ENCODE measurements at places on chromosomes 2 and 18.

DNA sequence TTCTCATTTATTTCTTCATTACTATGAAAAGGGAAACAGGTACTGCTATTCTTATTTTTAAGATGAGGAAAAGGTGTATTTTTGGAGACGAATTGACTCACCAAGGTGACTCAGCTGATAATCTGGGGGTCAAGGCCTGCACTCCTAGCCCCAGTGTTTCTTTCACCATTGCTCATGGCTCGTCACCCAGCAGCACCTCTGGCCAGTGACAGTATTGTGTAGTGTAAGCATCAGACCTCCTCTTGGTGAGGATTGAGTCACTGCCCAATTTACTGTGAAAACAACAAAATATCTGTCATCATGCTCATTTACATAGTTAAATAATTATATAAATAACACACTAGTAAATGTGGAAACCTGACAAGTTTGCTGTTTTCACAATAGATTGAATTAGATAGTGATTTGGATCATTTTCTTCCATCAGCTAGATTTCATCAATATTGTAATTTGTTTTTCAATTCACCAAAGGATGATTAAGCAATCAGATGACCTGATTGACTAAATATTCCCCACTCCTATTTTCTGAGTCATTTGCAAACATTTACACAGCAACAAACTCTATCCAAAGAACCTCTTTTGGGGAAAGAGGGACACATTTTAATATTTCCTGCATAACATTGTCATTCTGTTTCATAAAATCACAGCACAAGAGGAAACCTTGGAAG is 492.8 kb upstream of the RAB12 start:
- no peak overlapping the region for H3K27ac ChIP-seq
- H3K36me3 ChIP-seq: no peaks in the 10 kb centered on the region
- DNase-seq: no peak
- H3K4me1 ChIP-seq: no peaks in the 10 kb centered on the region

DNA sequence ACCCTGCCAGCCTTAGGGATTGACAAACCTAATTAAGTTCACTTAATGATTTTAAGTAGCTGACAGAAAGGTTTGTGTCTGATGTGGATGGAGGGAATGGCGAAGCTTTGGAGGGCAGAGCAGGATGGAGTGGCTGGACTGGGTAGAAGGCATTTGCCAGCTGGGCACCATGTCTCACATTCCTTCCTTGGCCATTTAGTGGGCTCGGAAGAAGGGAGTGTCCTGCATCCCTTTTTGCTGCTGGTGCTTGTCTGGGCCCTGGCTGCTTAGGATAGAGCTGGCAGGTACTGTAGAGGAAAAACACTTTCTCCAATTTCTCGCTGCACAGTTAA is 166.7 kb downstream of the CLIP4 start:
- H3K4me1 ChIP-seq: no peaks in the 10 kb centered on the region
- no peak for DNase-seq
- no peak overlapping the region for H3K4me3 ChIP-seq
- no peak overlapping the region for H3K27ac ChIP-seq

DNA sequence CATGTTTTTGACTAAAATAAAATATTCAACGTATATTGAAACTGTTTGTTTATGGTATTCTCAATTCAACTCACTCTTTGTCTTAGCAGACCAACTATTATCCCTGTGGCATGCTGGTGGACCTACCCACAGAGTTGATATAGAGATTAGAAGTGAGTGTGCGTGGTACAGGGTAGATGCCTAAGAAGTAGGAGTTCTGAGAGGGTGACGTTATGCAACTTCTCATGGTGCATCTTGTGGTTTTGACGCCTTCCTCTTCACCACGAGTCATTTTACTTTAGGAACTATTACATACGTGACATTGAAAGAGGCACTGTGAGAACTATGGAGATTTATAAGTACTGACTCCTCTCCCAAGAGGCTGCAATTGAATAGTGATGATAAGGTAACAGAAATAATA is 26.6 kb upstream of the NAPG start:
- H3K4me1 ChIP-seq: no peaks in the 10 kb centered on the region
- no peak overlapping the region for H3K27ac ChIP-seq
- H3K36me3 ChIP-seq: no peaks in the 10 kb centered on the region
- H3K27me3 ChIP-seq: peaks cover 3% of the 10 kb centered on the region
- no peak overlapping the region for H3K4me3 ChIP-seq

DNA sequence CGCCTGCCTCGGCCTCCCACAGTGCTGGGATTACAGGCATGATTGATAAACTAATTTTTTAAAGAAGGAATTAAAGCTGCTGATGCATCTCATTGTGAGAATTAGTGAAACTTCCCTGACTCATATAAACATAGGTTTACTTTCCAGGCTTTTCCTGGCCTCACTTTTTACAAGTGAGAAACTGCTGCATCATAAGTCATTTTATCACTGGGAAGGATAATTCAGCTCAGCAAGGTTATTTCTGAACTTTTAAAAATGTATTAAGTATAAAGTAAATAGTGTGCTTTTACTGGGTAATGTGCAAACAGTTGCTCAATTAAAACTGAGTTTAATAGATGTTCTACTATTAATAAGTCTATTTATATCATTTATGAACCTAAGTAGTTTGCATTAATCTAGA is 1130.3 kb upstream of the CDH2 start:
- H3K36me3 ChIP-seq: no peaks in the 10 kb centered on the region
- DNase-seq: no peak
- no peak overlapping the region for H3K4me3 ChIP-seq
- H3K4me1 ChIP-seq: no peaks in the 10 kb centered on the region

- no peaks in the 10 kb centered on the region for H3K27me3 ChIP-seq
- H3K27ac ChIP-seq: no peak overlapping the region
- H3K4me3 ChIP-seq: no peak overlapping the region
- H3K36me3 ChIP-seq: no peaks in the 10 kb centered on the region
- no peak for DNase-seq
Measured at GRCh38 chr2:74223941-74224770, 25.7 kb downstream of the MTHFD2 start.

All from naive B cell (primary cell).